NCI-H1417 treated with DMSO at 0.1 percent for 48 hours (cell line): ENCODE measurements at places on chromosomes 7 and 10.

GRCh38 chr10:25017154-25017590 lies 760 bp downstream of the THNSL1 start:
- DNase-seq = peak; percentile 11

DNA sequence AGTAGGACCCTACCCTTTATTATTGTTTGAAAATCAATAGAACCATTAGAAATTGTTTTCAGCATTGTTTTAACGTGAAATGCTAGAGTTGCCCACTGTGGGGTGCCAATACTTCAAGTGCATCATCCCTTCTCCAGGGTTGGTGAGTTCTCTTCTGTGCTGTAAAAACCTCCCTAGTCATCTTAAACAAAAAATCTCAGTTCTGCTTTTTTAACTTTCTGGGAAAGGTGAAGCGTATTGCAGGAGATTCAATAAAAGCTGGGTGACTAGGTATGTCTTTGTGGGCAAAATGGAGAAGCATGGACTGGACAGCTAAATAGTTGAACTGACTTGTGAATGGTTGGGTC lies 699.1 kb downstream of the SUGCT start:
- no peak for DNase-seq

GRCh38 chr10:13222566-13222965 lies 11.6 kb downstream of the UCMA start:
- no peak for DNase-seq

DNA sequence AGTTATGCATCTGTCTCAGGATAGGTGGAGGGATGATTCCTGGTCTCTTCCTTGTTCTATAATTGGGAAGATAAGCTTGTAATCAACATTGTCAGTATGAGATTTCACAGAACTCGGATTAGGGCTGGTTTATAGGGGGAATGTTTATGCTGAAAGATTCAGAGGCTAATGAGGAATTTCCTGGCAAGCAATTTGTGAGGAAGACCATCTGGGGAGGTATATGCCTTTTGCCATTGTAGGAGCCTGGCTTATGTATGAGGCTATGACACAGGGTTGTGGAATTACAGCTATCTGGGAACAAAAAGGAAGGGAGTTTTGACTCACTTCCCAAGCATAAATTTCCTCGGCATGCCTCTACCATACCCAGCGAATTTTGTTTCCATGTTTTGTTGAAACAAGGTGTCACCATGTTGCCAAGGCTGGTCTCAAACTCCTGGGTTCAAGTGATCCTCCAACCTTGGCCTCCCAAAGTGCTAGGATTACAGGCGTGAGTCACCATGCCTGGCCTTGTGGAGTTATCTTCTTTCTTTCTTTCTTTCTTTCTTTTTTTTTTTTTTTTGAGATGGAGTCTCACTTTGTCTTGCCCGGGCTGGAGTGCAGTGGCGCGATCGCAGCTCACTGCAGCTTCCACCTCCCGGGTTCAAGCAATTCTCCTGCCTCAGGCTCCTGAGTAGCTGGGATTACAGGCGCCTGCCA lies 1.6 kb upstream of the COPS6 start:
- DNase-seq = no peak

DNA sequence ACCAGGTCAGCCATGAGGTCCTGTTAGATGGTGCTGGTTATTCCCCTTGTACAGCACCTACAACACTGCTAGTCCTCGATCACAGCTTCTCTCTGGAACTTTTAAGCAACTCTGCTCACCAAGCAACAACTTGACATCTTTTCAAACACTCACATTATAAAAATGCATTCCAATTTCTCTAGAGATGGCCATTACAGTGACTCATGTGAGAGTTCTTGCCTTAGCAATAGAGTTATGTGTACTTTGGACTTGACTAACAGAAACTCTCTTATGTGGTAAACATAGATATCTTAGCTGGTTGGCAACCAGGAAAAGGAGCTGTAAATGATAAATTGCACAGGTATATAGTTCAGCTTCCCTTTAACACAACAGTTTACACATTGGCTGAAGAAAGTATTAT lies 122.2 kb downstream of the PDE1C start:
- DNase-seq = no peak

DNA sequence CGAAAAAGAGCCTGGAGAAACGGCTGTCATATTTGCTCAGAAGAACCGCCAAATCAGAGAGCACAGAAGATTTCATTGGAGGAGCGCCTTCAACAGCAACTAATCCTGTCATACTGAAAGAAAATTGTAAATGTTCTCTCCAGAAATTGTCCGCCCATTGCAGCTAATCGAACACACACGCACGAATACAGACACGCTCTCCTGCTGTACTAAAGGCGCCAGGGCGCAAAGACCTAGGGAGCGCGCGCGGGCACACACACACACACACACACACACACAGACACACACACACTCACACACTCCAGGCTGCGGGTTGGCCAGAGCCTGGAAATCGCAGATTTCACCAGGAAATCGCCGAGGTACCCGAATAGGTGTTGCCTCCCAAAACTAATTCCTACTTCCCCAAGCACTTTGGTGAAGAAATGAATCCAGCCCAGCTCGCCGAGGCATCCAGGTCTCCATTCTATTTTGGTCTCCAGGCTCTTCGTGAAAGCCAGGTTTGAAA lies at the start of gene CHRM2:
Gene CHRM2 (plus strand): TSS at position 157 of the 505 bp plus-strand sequence. CDS start 146,214 bp downstream, outside the sequence.
- DNase-seq = no peak

DNA sequence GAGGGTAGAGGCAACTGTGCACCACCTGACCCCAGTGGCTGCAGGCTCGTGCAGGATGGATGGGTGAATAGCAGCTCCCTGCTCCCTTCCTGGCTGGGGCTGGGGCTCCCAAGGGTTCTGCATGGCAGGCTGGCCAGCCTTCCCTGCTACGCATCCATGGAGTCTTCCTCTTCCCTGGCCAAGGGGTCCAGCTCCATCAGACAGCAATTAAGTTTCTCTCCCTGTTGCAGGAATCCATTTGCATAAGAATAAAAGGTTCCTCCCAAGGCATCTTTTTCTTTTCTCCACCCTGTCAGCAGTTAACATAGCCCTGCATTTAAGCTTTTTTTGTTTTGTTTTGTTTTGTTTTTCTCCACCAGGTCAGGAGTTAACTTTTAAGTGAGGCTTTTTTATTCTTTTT lies 10.0 kb upstream of the CPA2 start:
- DNase-seq = no peak

DNA sequence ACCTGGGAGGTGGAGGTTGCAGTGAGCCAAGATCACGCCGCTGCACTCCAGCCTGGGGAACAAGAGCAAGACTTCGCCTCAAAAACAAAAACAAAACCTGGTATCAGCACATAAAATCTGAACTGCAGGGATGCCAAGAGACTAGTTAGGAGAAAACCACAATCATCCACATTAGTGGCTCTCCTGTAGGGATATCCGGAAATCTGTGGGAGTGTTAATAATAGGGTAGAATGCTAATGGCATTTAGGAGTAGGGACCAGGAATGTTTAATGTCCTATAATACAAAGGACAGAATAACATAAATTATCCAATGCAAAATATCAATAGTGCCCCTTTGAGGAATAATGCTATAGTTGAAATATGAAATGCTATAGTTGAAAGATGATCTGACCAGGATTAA lies 24.3 kb downstream of the KIF5B start:
- DNase-seq = no peak

DNA sequence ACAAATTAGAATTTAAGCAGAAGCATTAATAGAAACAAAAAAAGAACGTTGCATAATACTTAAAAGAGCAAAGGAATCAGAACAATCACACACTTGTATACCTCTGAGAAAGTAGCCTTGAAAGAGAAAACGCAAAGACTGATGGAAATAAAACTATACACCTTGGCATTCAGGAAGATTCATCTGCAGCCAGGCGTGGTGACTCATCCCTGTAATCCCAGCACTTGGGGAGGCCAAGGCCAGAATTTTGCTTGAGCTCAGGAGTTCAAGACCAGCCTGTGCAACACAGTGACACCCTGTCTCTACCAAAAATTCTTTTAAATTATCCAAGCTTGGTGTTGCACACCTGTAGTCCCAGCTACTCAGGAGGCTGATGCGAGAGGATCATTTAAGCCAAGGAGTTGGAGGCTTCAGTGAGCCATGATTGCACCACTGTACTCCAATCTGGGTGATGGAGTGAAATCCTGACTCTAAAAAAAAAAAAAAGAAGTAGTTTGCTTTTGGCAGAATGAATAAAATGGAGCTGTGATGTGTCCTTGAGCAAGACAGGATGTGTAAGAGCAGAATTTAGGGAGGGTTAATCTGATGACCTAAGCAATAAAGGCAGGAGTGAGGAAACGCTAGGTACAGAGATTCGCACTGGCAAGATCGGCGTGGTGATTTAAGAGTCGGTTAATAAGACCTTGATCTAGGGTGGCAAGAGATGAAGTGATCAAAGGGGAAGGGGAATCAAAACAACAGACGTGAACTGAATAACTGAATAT lies 75.8 kb upstream of the NRP1 start:
- DNase-seq = no peak

GRCh38 chr7:7535691-7536090 lies at the start of gene COL28A1:
TSS of gene COL28A1 (minus strand) at chr7:7535873. CDS start at chr7:7532875, 2,998 bp downstream.
- DNase-seq = no peak

- no peak for DNase-seq
Measured at GRCh38 chr7:20268824-20269223, 51.6 kb upstream of the MACC1 start.

DNA sequence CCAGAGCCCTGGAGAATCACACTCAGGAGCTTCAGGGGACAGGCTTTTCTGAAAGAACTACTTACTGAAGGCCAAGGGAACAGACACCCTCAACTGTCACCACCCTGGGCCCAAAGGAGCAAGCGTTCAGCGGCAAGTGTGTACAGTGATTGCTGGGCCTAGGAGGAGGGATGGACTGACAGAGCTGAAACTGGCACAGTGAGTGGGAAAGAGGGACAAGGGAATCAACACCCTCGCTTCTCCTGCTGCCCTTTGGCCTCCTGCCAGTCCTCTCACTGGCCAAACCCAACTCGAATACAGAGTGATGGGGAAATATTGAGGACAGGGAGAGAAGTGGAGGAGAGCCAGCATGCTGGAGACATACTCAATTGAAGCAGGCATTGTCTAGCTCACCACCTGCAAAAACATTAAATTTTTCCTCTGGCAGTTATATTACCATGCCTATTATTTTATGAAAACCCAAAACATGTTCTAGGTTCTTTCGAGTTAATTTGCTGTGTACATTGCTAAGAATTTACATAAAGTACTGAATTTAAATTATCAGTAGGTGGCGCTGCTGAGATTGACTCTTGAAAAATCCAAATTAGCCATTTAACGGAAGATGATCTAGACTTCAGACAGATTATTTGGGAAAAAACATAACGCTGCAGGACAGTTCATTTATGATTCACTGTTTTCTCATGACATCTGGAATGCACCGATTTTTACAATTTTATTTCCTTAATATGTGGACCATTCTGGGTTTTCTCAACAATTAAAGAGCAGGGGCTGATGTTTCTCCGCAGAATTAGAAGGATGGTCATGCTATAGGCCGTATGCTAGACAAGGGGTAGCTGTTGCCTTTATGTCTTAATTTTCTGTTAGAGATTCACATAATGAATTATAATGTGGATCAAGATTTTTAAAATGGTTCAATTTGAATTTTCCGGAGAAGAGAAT lies 14.7 kb upstream of the TMEM236 start:
- no peak for DNase-seq

DNA sequence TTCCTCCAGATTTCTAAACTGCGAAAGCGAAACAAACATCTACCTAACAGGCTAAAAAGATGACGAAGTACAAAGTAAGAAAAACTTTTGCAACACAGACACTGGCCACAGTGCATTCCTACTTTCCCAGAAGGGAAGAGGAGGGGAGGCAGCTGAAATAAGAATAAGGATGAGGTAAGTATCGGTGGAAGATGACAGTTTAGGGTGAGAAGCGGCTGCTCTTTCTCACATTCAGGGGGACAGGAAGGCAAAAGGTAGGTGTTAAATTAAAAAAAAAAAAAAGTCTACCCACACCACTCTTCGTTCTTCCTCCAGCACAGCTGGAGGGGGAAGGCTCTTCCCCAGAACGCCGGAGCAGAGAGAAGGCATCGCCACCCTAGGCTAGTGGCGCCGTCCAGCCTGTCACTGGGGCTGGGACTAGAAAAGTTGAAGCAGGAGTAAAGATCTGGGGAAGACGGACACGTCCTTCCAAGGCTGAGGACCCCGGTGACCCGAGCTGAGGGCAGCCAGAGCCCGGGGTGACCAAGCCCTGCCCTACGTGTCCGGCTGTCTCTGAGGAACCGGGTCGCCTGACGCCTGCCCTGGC lies 846 bp downstream of the DNAJC1 start:
- DNase-seq = no peak

DNA sequence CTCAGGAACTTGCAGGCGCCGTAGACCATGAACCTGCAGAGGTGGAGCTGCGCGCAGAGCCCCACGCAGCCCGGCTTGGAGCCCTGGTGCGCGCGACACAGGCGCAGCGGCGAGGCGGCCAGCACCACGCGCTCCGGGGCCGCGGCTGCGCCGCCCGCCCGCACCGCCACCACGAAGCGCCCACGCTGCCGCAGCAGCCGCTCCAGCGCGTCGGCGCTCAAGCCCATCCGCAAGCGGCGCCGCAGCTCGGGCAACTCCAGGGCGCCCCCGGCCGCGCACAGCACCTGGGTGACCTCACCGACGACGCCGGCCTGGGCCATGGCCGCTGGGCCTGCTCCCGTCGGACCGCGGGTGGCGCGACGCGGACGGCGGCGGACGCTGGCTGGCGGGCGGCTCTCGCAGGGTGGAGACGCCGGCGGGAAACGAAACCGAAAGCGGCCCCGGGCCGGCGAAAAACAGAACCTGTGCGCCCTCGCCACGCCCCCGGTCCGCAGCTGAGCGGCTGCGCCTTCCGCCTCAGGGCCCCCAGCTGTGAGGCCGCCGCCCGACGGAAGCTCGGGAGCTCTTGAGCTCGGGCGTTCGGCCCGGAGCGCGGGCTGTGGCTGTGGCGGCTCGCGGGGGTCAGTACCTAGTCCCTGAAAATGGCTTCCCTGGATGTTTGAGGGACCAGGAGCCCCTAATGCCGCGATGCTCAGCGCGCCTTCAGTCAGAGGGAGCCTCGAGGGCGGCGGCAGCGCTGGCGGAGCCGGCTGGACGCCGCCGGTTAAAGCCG lies at the start of gene PARP12:
Gene PARP12 (minus strand): TSS at position 424 of the 772 bp plus-strand sequence. CDS start 104 bp downstream, at position 320.
- DNase-seq = peak; percentile 16
